ENCODE measurements at places on chromosomes 2 and 18.

DNA sequence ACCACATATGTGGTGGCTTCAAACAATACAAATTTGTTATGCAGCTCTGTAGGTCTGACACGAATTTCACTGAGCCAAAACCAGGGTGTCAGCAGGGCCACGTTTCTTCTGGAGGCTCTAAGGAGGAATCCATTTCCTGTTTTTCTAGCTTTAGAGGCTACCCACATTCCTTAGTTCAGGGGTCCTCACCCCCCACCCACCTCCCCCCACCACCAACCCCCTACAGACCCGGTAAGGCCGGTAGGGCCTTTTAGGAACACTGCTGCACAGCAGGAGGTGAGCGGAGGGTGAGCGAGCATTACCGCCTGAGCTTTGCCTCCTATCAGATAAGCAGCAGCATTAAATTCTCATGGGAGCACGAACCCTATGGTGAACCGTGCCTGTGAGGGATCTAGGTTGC lies 10.6 kb upstream of the SLC39A10 start:
- ATAC-seq = no peak

DNA sequence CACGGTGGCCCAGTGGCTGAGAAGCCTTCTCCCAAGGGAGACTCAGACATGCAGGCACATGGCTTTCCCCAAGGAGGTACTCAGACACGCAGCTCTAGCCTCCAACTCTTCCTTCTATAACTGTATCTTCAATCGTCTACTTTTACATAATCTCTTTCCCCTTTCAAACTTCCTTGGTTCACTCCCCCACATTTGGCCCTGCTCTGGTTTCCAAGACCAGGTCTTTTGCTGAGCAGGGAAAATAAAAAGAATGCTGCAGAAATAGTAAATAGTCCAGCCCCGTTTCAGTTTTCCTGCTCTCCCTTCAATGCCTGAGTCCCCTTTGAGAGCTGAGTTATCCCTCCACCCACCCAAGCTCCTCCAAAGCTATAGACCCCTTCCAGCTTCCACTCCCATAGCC lies 635.0 kb downstream of the ARHGAP15 start:
- ATAC-seq = no peak

DNA sequence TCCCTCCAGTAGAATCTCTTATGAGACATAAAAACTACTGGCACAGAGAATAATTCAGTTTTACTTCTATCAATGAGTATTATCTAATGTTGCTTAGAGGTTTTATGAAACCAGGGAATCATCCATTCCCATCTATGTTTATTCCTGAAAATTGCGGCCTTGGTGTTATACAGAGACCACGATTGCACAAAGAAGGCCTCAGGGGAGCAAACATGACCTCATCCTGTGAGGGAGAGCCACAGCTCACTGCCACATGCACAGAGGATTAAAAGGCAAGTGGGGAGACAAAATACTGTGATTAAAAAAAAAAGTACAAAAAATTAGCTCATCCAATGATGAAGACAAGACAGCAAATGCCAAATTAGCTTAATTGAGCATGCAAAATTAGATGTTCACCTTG lies 111.8 kb upstream of the SLC35G4 start:
- ATAC-seq = no peak

DNA sequence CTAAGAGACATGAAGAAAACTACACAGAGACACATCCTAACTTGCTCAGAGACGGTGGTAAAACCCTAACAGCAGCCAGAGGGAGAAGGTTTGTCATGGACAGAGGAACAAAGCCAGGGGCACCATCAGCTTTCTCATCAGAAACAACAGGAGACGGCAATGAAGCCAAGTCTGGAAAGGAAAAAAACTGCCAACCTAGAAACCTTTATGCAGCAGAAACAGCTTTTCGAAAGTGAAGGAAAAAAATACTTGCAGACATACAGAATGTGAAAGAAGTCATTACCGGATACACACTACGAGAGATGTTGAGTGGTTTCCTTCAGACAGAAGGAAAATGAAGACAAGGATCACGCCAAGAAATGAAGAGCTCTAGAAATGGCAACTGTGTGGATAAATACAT lies 55.9 kb downstream of the ANO7 start:
- ATAC-seq = no peak

DNA sequence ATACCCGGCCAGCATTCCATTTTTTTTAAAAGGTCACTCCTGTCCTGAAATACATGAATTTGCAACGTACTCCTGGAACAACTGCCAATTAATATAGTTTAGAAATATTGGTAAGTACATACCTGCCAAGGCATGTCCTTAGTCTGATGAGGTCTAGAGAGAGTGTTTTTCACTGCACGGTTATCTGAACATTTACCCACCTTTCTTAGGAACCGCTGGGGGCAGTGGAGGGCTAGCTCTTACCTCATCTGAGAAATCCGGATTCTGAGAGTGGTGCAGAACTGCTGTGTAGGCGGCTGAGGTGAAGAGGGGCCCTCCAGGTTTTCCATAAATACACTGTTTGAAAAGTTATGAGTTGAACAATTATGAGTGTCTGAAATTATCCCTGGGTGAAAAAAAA lies 133.1 kb upstream of the CCDC195 start:
- no peak for ATAC-seq

- ATAC-seq = no peak
Measured at GRCh38 chr18:26502823-26503222, 45.5 kb downstream of the KCTD1 start.

GRCh38 chr18:67068608-67069007 lies 447.9 kb downstream of the DSEL start:
- ATAC-seq = no peak

GRCh38 chr2:98121149-98121548 lies 34.2 kb downstream of the VWA3B start:
- no peak for ATAC-seq

- no peak for ATAC-seq
Measured at GRCh38 chr2:115194623-115195022, 752.2 kb downstream of the DPP10 start.

DNA sequence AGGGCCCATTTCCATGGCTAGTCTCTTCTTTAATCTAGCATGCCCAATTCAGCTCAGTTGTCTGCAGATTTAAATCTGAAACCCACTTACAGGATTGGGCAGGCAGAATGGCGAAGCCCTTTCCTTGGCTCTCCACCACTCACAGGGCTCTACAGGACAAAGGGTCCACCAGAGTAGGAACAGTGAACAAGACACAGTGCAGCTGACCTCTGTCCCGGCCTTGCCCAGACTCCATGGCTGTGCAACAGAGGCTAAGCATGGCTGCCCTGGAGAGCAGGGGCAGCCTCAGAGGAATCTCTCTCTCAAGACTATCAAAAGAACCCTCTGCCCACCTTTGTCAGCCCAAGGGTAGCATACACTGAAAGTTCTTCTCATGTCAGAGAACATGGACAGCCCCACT lies 9.7 kb upstream of the ATP6V1B1 start:
- ATAC-seq = no peak

- ATAC-seq = no peak
Measured at GRCh38 chr18:76495006-76495370, at the start of gene ZNF516. Gene ZNF516, minus strand, starts transcription at chr18:76495242. Its CDS starts 52,188 bp downstream, at chr18:76443054.

- no peak for ATAC-seq
Measured at GRCh38 chr2:66824926-66825325, 390.0 kb downstream of the MEIS1 start.

DNA sequence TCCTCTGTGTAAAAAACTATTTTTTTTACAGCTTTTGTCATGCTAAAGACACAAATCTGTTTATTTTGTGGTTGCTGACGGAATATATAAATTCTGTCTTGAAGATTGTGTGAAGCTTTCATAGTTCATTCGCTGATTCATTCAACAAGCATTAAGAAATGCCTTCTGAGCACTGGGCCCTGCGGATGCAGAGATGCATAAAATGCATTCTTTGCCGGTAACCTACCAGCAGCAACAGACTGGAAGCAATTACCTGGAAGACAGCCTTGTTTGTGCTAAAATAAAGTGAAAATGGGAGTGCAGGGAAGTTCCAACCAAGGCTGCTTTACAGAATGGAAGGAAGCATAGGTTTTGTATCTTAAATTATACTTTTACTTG lies 119.7 kb downstream of the PMAIP1 start:
- ATAC-seq = peak; percentile 84

DNA sequence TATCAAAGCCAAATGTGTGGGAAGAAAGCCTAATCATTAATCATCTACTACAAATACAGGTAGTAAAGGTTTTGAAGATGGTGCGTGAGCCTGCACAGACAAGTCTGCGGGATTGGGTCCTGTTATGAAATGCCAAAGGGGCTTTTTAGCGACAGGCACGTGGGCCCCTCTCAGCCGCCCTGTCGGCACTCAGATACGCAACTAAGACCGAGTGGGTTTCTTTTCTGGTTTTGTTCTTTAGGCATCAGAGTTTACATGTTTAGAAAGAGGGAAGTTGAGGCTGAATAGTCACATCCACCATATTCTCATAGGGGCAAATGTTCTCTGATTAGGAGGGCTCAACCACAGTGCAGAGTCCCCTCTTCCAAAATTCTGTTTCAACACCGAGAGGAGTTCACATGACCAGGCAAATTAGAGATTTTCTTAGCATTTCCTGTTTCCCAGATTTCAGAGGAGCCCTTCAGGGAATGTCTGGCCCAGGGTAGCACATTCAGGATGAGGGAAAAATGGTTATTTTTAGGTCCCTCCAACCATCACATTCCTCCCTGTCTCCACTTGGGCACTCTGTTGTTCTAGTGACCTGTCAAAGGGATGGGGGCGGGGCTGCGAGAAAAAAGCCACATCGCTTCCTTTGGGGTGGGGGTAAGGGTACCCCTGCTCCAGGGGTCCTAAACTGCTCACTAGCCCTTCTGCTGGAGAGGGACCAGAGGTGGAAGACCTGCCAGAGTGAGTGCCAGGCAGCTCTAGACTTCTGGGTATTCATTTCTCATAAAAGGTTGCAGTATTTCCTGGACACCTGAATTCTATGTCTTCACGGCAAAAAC lies 159.2 kb downstream of the BCL2 start:
- no peak for ATAC-seq

Measured in SK-N-SH treated with all-trans-retinoic acid at 6 μM for 48 hours (cell line).